Umbilical cord (tissue), 2 donors: ENCODE measurements at places on chromosomes 7 and 10. TPM values are rescaled to one million over a fixed set of nuclear protein-coding genes. Genes with fewer than 3 reads are reported as not detected.

Gene DRGX
- 0.48 TPM for total RNA-seq

DNA sequence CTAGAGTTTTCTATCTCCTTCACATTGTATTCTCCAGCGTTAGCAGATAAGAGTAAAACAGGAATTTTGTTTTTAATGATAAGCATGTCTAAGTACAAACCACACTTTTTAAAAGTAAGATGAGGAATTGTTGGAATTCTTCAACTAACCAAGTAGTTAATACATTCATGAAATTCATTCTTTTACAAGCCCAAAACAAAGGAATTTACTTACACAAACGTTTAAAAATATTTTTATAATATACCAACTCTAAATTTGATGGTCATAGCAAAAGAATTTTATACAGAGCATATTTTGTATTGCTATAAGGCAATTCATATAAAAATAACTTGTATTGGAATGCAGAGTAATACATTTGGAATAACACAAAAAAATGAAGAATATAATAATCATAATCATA is 51.3 kb downstream of the TWIST1 start:
- DNase-seq, result no peak

DNA sequence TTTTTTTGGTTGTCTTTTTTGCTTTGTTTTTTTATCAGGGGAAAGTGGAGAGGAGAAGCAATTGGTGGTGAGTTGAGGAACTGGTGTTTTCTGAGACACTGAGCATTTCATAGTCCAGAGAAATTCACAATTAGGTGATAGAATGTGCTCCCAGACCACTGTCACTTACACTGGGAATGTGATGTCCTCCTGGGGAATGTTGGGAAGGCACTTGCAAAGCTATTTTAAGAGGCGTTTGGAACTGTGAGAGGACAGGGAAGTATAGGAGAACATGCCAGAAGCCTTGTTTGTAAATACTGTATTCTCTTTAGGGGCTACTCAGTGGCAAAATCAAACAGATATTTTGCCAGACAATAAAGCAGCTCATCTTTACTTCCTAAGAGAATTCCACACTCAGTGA is 16.0 kb downstream of the CHRM2 start:
- no peak for DNase-seq

- no peak for DNase-seq
Measured at GRCh38 chr7:66335318-66335717, 130.2 kb downstream of the TPST1 start.

GRCh38 chr10:49367600-49367999 is 28.3 kb downstream of the DRGX start:
- no peak for DNase-seq

DNA sequence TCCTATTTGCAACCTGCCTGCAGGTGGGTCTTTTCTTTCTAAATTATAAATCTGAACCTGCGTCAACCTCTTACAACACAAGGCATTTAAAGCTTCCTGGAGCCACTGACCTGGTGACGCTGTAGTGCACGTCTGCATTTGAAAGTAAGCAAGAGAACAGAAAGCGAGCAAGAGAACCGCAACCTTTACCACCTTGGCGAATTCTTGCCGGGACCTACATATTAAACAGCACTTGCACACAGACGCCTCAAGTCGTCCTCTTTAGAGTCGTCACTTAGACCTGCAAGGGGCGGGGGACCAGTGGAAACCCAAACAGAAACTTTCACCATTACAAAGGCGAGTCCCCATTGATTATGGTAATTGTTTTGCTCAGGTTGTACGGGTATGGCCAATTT is 9.5 kb downstream of the GLI3 start:
- DNase-seq, result no peak
